Spinal cord (tissue), 10 donors: ENCODE measurements at places on chromosomes 3 and 15. TPM values are rescaled to one million over a fixed set of nuclear protein-coding genes. Genes with fewer than 3 reads are reported as not detected.

LRRC15 gene
- 0.06 TPM for total RNA-seq

GPR160 gene
- 7.2 TPM for total RNA-seq

CCDC39 gene
- 6.2 TPM for total RNA-seq

TMEM207 gene
- not detected for total RNA-seq

TRIM71 gene
- total RNA-seq = 1.8 TPM

CHRNA5 gene
- 1.7 TPM for total RNA-seq

GOLGA8R gene
- 2.8 TPM for total RNA-seq

ZDHHC23 gene
- total RNA-seq = 10.6 TPM

MAP2K5 gene
- 22.9 TPM for total RNA-seq

KBTBD13 gene
- not detected for total RNA-seq

ADGRG7 gene
- total RNA-seq = not detected

SH2D7 gene
- not detected for total RNA-seq

IP6K1 gene
- total RNA-seq = 49.1 TPM

STXBP5L gene
- 19.1 TPM for total RNA-seq

PFKFB4 gene
- total RNA-seq = 13.2 TPM

STIMATE gene
- total RNA-seq = 65.6 TPM

TMA7 gene
- total RNA-seq = 120 TPM

ELL3 gene
- 2.8 TPM for total RNA-seq

AP3S2 gene
- total RNA-seq = 66.0 TPM

GPR156 gene
- 2.1 TPM for total RNA-seq

GOLGA6L22 gene
- not detected for total RNA-seq

FAM174B gene
- 23.5 TPM for total RNA-seq

TIMP4 gene
- total RNA-seq = 6.2 TPM

WNT7A gene
- 5.0 TPM for total RNA-seq

SERINC4 gene
- not detected for total RNA-seq

C3orf20 gene
- total RNA-seq = 0.06 TPM

MITF gene
- 11.7 TPM for total RNA-seq

EHD4 gene
- total RNA-seq = 12.3 TPM

CHRD gene
- total RNA-seq = 11.4 TPM

LEKR1 gene
- 1.8 TPM for total RNA-seq

EMC7 gene
- 40.5 TPM for total RNA-seq

KLF13 gene
- 84.5 TPM for total RNA-seq

BTLA gene
- total RNA-seq = 0.06 TPM

C3orf22 gene
- not detected for total RNA-seq

GOLGA8S gene
- 0.39 TPM for total RNA-seq

EXD1 gene
- not detected for total RNA-seq

SNUPN gene
- total RNA-seq = 24.7 TPM

HRG gene
- not detected for total RNA-seq

CHST13 gene
- not detected for total RNA-seq

PDCD7 gene
- 12.7 TPM for total RNA-seq

SPINK8 gene
- 1.0 TPM for total RNA-seq

MIX23 gene
- total RNA-seq = 19.3 TPM

CDCP1 gene
- 0.44 TPM for total RNA-seq
